ENCODE measurements at places on chromosomes 3 and 15. TPM values are rescaled to one million over a fixed set of nuclear protein-coding genes. Genes with fewer than 3 reads are reported as not detected.

The CLSTN2 gene
- total RNA-seq, result 1.6 TPM

The PPP1R14D gene
- total RNA-seq, result not detected

The CCRL2 gene
- total RNA-seq, result 15.8 TPM

The POLQ gene
- 1.6 TPM for total RNA-seq

The TICRR gene
- total RNA-seq, result 1.4 TPM

The CPNE9 gene
- not detected for total RNA-seq

The CISH gene
- 2.5 TPM for total RNA-seq

The CLCN2 gene
- 3.3 TPM for total RNA-seq

The SEMA7A gene
- total RNA-seq, result 15.3 TPM

The C15orf62 gene
- not detected for total RNA-seq

The ECE2 gene
- not detected for total RNA-seq

The ZNF662 gene
- 1.5 TPM for total RNA-seq

Data from glomerular endothelial cell (primary cell).